ENCODE measurements at places on chromosomes 12 and 14.
A peak's percentile ranks its signal among the peaks of the same experiment; 100 is the strongest.

DNA sequence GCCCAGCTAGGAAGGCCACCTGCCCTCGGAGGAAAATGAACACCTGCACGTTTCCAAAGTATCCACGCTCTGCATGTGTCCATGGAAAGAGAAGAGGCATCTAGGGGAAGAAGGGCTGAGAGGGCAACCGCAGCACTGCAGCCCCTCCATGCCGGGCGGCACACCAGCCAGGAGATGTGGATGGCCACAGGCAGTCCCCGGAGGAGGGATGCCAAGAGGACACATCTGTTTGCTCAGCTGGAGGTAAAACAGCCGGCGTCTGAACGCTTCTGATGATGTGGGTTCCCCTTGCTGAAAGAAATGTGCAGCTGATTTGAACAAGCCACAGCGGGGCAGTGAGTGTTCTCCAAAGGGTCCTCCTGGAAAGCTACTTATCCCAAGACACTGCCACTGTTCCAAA, 34.0 kb downstream of the CHGA start:
- DNase-seq = no peak

GRCh38 chr14:21068521-21069387, 1.4 kb upstream of the ARHGEF40 start:
- DNase-seq = no peak

DNA sequence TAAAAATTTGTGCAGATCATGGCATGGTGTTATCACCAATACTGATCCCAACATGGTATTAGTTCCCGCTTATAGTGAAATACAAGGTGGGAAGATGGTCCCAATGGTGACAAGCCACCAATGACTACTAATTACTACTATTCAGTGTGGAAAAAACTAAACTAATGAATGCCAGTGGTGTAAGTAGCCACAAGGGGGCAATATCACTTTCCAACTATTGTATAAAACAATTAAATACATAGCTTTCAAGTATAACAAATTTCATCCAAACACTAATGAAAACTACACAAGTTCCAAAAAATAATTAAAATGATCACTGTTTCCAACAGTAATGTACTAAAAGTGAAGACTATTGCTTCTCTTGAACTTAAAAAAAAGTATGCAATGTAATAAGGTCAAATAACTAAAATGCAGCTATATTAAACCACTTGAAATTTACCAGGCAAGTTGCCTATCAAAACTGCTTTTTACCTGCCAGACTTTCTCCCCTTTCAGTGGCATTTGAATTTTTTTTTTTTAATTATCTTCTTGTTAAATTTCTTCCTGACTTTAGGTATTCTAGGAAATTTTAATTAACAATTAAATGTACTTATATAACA, 58.0 kb downstream of the PAPLN start:
- no peak for DNase-seq

- no peak for DNase-seq
Measured at GRCh38 chr14:88613552-88614010, 50.7 kb downstream of the ZC3H14 start.

DNA sequence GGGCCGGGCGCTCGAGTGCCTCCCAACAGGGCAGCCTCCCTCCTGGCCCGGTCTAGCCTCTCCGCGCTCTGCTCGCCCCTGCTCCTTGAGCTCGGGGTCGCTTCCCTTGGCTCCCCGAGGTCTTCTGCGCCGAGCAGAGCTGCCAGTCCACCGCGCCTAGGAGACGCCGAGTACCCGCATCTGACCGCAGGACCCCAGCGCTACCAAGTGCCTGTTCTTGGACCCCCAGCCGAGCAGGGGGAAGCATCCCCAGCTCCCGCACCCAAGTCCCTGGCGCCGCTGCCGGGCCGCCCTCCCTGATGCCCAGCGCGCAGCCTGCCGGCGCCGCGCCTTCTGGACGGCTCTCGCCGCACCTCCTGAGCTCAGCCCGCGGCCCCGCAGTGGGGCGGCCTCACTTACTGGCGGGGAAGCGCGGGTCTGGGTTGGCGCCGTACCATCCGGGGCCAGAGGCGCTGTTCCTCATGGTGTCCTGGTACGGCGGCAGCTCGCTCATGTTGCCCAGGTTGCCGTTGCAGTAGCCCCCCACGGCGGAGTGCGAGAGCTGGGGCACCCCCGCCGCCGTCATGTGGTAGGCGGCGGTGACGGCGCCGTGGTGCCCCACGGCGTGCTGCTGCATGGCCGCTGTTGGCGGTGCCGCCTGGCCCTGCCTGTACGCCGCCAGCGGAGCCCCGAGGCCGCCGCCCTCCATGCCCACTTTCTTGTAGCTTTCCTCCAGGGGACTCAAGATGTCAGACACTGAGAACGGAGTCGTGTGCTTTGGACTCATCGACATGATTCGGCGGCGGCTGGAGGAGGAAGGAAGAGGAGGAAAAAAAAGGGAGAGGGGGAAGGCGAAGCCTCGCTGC, 1.2 kb downstream of the NKX2-1 start:
- DNase-seq = no peak

DNA sequence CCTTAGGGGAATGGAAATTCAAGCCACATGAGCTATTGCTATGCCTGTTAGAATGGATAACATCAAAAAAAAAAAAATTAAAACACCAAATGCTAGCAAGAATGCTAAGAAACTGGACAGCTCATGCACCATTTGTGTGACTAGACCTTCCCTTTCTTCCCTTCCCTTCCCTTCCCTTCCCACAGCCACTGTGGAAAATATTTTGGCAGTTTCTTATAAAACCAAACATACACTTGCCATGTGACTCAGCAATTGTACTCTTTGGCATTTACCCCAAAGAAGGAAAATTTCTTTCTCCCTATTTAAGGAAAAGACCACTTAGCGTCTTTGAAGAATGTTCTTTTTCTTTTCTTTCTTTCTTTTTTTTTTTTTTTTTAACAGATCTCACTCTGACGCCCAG, 49.1 kb upstream of the FKBP4 start:
- DNase-seq = no peak

- DNase-seq = no peak
Measured at GRCh38 chr14:83842547-83842946, 1687.4 kb upstream of the FLRT2 start.

- DNase-seq = no peak
Measured at GRCh38 chr12:124543590-124544310, 23.7 kb downstream of the NCOR2 start.

GRCh38 chr14:93716746-93717667, 71.3 kb downstream of the PRIMA1 start:
- DNase-seq = no peak

DNA sequence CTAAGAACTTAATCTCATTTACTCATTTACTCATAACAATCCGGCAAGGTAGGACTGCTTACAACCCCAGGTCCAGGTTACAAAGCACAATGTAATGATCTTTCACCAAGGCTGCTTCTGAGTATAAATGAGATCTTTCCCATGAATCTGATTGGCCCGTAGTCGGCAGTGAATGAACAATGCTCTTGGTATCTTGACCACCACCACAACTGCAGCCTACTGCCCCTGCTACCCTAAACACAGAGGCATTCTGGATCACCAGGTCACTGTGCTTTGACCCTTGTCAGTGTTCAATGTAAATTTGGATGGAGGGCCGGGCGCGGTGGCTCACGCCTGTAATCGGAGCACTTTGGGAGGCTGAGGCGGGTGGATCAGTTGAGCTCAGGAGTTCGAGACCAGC, 15.9 kb downstream of the FAM181A start:
- no peak for DNase-seq

DNA sequence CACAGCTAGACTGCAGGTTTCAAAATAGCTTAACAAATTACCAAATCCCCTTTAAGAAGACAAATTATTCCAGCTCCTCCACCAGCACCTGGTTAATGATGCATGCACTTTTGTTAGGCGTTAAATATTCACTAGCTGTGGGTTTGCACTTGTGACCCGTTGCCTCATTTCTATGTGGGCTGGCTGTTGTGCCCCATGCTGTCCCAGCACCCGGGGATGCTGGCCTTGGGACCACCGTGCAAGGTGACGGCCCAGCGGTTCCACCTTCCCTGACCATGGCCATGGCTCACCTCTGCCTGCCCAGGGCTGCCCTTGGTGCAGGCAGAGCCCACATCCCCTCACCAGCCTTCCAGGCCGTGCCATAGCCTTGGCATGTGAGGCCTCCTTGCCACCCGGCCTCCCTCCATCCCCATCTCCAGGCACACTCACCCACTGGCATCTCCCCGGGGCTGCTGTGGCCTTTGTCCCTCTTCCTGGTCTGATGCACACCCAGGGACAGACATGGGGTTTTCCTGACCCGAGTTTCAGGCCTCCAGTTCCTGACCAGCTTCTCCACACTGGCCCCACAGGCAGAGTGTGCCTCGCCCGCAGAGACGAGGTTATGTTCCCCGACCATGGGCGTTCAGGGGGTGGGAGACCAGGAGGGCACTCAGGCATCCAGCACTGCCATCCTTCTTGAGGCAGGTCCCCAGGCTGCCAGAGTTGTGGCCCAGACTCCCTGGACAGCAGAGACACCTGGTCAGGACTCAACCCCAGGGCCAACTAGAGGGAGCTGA, 20.3 kb upstream of the C14orf180 start:
- no peak for DNase-seq

- no peak for DNase-seq
Measured at GRCh38 chr14:101116065-101116464, 212.5 kb upstream of the RTL1 start.

- DNase-seq = no peak
Measured at GRCh38 chr12:88805692-88806091, 225.4 kb upstream of the KITLG start.

GRCh38 chr14:72883961-72884360, 9.9 kb downstream of the DPF3 start:
- no peak for DNase-seq

DNA sequence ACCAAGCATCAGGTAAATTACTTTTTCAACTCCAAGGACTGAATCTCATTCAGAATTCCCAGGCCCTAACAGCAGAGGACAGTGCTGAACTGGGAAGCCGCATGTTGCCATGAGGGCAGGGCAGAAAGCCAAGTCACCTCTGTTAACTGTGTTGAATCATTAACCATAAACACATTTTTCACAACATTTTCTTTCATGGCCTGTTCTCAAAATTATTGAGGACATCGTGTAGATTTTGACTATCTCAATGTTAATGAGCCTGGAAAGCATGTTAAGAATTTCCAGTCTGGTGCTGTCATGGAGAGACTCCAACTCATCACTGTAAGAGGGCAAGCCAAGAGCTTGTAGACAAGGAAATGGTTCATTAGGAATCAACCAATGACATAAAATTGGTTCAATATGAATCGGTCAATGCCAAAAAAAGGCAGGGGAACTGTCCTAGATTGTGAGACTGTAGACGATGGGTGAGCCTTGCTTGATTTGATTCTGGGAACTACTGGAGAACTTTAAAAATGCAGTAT, 33.7 kb downstream of the CPM start:
- no peak for DNase-seq

GRCh38 chr12:68294251-68294650, 37.9 kb downstream of the MDM1 start:
- DNase-seq = no peak

DNA sequence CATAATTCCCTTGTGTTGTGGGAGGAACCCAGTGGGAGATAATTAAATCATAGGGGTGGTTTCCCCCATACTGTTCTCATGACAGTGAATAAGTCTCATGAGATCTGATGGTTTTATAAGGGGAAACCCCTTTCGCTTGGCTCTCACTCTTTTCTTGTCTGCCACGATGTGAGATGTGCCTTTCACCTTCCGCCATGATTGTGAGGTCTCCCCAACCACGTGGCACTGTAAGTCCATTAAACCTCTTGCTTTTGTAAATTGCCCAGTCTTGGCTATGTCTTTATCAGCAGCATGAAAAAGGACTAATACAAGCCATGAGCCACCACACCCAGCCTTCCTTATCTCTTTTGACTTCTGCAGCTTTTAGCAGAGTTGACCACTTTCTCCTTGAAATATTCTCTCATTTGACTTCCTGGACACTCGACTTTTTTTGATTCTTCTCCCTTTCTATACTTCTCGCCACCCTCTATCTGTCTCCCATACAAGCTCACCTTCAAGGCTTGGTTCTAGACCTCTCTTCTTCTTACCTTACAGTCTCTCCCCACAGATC, 2.3 kb downstream of the MTERF2 start:
- DNase-seq = no peak

GRCh38 chr14:30355431-30355913, 203.5 kb upstream of the G2E3 start:
- no peak for DNase-seq

DNA sequence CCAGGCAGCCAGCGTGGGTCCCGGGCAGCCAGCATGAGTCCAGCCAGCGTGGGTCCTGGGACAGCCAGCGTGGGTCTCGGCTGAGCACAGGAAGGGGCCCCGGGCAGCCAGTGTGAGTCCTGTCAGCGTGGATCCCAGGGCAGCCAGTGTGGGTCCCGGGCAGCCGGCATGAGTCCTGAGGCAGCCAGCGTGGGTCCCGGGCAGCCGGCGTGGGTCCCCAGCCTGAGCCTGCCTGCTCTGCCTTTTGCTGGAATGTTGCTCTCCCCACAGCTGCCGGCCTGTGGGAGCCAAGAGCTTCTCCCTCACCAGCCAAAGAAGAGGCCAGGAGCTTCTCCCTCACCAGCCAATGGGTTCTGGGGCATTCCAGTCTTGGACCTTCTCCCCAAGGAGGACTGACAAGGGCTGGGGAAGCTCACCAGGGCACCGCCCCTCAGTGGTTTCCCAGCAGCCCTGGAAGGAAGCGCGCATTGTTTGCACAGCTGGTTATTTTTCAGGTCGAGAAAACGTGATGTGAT, 15.0 kb upstream of the RFLNA start:
- DNase-seq = no peak

- DNase-seq = no peak
Measured at GRCh38 chr12:26623136-26623535, 209.9 kb downstream of the ITPR2 start.

- DNase-seq = no peak
Measured at GRCh38 chr12:70467476-70467875, 101.4 kb downstream of the KCNMB4 start.

DNA sequence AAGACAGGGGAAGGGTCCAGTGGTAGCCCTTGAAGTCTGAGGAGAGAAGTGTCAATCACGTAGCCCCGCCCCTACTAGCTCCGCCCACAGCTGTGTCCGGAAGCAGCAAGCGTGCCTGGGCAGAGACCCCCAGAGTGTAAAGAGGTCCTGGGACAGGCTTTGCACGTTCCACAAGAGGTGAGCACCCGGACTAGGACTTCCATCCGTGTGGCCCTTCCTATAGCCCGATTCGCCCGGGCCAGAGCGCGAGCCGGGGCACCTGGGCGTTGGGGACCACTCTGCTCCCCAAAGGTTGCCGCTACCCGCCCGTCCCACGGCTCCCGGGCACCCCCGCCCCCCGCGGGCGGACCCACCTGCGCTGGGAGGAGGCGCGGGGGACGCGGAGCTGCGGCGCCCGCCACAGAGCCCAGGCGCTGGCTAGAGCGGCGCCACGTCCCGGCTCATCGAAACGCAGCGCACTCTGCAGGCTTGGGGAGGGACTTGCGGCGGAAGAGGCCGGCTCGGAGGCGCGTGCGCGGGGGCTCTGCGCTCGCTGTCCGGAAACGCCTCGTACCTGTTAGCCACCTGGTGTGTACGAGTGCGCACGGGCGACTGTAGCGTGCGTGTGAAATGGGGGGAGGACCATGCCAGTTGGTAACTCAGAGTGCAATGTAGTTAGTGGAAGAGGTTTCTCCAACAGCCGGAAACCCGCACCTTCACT, at the start of gene RABGGTA:
TSS of gene RABGGTA (minus strand) at position 464 of the 700 bp plus-strand sequence. CDS start 482 bp downstream, outside the sequence.
- peak; percentile 88 for DNase-seq

GRCh38 chr12:71556448-71556847, 107.2 kb downstream of the ZFC3H1 start:
- no peak for DNase-seq
